Cortex of kidney (tissue), 1 donor: ENCODE measurements at places on chromosomes 13 and 19.

- no peak for DNase-seq
These were observed 169.0 kb downstream of the TBC1D4 start for GRCh38 chr13:75312884-75313520.

GRCh38 chr13:112255550-112256120 is 120.5 kb upstream of the SPACA7 start:
- no peak for DNase-seq

- no peak for DNase-seq
These were observed 30.0 kb upstream of the ATP12A start for GRCh38 chr13:24650161-24650560.

- DNase-seq, result no peak
These were observed 8.3 kb downstream of the COL4A1 start for GRCh38 chr13:110298505-110299282.

- no peak for DNase-seq
These were observed 128.6 kb downstream of the ZNF100 start for GRCh38 chr19:21638776-21639175.

- no peak for DNase-seq
These were observed 633.9 kb upstream of the GPC6 start for GRCh38 chr13:92592757-92593156.

GRCh38 chr13:48318821-48319511 is 15.4 kb downstream of the RB1 start:
- DNase-seq, result no peak

DNA sequence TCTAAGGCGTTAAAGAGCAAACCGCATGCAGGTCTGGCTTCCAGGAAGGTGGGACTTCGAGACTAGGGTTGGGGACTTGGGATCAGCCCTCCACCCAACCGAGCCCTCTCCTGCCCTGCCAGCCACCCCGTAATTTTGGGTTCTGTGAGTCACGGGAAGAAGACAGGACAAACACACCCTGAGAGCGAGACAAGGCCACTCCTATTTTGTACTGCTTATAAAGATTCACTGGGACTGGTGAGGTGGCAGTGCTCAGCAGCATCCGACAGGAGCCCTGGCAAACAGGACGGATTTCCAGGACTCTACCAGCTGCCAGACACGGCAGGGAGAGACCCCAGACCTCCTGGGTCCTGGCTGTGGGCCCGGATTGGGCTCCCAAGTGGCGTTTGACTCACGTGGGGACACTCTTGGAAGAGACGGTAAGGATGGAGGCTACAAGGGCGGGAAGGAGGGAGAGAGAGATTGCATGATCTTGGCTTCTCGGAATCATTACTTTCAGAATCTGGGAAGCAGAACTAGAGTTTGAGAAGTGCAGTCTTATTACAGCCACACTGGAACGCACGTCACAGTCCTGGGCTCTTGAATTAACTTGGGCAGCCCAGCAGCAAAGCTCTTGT is at the start of gene C5AR2:
C5AR2 (plus strand) TSS at position 245 of the 617 bp plus-strand sequence. CDS start 8,625 bp downstream, outside the sequence.
- no peak for DNase-seq

- no peak for DNase-seq
These were observed 64.8 kb downstream of the MLLT1 start for GRCh38 chr19:6214881-6215541.

DNA sequence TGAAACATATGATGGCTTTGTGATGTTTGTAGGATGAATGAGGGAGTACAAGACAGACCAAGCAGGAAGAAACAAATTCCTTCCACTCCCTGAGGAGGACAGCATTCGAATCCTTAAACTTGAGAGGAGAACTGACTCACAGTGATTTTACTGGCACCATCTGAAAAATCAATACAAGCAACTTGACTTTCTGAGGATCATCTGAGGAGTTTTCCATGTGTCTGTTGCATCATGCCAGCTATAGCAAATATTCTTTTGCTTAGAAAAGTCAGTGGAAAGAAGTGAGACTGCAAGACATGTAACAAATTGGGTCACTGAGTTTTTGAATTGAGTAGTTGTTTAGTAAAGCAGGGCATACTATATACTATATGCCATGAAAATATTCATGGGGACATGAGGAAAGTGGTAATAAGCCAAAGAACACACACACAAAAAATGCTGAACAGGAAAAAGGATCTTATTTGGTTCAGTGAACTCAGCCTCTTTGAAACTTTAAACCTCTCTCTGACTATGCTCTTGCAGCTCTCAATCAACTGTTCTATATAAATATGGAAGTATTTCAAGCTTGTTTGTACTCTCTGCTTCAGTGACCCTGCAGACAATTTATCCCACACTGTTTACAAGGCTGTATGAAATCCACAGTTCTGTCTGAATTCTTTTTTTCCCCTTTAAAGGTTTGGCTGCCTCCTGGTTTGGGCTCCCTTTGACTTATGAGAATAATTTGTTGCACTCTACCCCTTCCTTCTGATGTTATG is 35.5 kb downstream of the SERTM1 start:
- DNase-seq, result no peak

DNA sequence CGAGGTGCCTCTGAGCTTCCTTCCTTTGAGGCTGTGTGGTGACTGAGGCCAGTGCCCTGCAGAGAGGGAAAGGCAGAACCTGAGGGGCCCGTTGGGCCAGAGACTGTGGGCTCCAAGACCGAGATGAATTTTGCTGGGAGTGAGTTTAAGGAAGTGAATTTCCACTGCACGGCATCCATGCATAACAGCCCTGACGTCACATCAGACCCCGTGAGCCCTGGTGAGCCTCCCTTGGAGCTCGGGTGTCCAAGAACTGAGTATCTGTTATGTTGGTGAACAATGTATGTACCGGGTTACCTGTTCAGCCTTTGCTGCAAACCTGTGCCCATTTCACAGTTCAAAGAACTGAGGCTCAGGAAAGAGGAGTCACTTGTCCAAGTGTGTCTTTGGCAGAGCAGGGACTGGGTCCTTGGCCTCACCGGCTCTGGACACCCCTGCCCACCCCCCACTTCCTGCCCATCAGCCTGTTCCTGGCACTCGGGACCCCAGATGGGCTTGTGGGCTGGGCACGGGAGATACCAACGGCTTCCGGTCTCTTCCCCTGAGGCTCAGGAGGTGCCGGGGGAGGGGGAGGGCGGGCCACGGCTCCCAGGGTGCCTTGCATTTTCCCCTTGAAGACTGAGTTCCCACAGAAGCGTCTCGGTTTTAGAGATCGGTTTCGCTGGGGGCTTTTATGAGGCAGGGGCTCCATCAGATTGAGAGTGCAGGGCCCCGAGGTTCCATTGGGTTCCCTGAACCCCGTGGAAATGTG is 33.7 kb downstream of the NFILZ start:
- no peak for DNase-seq

GRCh38 chr13:29935309-29935981 is 85.0 kb upstream of the UBL3 start:
- DNase-seq, result no peak

- DNase-seq, result no peak
These were observed 12.3 kb downstream of the RUBCNL start for GRCh38 chr13:46374710-46375109.

DNA sequence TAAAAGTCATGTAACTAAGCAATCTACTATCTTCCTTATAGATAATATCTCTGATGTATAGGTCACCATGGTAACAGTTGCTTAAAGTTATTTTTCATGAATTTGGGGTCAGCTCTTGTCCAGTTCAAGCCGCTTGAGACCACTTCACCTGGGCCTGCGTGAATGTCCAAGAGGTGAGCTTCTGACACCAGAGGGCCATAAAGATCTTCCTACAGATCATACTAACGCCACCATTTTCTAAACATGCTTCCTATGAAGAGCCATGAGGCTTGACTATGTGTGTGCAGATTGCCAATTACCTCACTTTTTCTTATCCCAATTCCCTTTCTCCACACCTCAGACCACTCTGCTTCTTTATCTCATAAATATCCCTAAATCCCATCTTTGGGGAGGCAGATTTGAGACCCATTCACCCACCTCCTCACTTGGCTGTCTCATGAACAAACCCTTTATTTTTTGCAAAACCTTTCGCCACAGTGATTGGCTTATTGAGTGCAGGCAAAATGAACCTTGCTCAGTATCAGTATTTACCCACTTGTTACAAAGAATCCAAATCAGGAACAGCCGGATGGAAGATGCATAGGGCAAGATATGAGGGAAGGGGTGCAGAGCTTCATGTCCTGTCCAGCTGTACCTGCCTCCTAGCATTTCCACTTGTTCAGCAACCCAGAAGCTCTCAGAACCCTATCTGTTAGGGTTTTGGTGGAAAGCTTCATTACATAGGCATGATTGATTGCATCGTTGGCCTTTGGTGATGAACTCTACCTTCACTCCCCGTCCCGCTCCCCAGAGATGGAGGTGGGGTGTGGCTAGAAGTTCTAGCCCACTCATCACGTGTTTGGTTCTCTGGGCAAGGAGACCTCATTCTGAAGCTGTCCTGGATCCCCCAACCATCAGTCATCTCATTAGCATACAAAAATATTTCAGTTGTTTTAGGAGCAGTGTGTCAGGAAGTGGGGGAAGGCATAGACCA is 34.2 kb downstream of the FAM187B start:
- no peak for DNase-seq

GRCh38 chr19:33883859-33884519 is 87.3 kb downstream of the KCTD15 start:
- no peak for DNase-seq

GRCh38 chr13:110317496-110318195 is 10.6 kb downstream of the COL4A2 start:
- DNase-seq, result no peak

- no peak for DNase-seq
These were observed 12.8 kb downstream of the COL4A1 start for GRCh38 chr13:110294146-110294545.

DNA sequence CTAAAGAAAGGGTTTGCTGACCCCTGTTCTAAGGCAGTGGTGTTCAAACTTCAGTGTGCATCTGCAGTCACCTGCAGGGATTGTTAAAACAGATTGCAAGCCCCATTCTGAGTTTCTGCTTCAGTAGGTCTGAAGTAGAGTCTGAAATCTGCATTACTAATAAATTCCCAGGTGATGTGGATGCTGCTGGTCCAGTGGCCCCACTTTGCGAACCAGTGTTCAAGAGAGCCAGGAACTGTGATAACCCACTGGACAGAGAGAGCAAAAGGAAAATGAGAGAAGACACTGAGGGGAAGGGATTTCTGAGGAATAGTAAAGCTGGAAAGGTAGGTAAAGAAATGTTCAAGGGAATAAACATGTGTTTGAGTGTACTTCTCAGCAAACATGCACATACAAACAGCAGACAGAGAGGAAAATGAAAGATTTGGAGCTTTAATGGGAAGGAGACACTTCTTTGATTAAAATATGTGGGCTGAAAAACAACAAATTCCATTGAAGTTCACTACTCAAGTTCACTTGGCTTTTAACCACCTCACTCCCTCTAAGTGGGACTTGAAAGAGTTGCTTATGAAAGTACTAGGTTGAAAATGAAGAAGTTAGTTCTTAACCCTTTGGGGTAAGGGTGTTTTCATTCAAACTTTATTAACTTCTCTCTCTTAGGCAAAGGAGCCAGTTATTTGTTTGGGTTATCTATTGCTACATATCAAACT is 26.4 kb upstream of the FAM216B start:
- no peak for DNase-seq

DNA sequence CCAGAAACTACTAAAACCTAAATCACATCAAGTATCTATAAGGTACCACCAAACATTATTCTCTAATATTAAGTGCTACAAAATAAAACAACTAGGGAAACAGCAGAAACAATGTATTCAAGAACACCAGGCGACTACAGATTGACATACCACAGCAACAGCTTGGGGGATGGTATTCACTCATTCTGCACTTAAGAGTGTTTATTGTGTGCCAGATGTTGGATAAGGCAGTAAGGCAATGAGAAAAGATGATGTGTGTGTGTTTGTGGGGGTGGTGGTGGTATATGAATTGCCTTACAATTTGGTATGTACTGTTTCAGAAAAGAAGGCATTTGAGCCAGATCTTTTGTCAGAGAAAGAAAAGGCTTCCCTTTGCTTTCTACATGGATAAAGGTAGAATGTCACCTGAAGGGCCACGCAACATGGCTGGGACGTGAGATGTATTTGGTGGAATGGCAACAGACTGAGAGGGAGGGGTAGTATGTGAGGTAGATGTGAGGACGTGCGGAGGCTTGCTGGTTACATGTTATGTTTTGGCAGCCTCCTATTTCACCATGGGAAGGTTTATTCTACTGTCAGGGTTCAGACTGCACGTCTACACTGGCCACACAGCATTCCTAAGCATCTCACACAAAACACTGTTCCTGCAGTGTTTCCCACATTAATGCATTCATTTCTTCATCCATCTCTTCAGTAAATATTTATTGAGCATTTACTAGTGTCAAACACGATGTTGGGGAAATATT is 300.7 kb downstream of the KLF12 start:
- DNase-seq, result no peak

DNA sequence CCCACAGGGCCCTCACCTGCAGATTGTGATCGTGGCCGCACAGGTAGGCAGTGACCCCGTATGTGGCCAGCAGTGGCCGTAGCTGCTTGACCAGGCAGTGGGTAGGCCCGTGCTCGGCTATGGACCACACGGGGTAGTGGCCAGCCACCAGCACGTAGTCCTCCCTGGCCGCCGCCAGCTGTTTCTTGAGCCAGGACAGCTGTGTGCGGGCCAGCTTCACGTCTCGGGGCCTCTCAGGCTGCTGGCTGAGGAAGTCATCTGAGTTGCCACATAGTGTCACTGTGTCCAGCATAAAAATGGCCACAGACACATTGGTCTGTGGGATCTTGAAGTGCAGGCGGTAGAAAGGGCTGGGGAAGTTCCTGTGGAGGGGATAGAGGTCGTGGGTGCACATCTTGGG is 1.2 kb downstream of the ACP5 start:
- DNase-seq, result no peak

DNA sequence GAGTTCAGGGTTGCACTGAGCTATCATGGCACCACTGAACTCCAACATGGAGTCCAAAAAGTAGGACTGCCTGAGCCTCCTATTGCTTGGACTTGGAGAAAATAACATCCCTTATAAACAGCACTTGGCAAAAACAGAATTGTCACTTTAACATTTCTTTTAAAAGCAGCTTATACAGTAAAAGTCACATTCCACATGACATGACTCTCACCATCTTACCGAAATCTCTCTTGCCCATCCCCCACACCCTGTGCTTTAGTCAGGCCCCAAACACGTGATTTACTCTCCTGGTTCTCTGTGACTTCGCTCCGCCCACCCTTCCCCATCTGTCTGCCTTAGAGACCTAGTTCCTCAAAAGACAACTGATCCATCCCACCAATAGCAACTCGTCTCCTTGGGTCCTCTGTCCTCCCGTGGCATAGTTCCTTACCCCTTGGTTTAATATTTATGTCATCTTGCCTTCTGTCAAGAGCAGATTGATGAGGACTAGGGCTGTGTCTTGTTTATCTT is 4.6 kb downstream of the SAFB start:
- DNase-seq, result no peak

DNA sequence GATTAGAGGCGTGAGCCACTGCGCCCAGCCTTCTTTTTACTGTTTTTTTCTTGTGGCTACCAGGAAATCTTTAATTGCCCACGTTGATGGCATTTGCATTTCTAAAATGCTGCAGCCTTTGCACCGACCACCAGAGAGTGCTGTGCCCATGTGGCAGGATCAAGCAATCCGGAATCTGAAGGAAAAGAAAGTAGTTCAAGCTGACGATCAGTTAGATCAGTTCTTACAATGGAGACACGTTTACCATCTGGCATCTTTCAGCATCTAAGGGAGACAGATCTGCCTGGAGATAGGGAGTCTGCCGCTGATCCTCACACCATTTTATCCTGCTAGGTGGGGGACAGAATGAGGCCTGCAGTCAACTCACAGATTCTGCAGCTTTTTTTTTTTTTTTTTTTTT is 19.9 kb downstream of the TINCR start:
- no peak for DNase-seq
